ENCODE measurements at places on chromosomes 6 and 20. TPM values are rescaled to one million over a fixed set of nuclear protein-coding genes. Genes with fewer than 3 reads are reported as not detected.

GRCh38 chr6:123210645-123211044 is 214.6 kb downstream of the CLVS2 start:
- no peak for DNase-seq

DNA sequence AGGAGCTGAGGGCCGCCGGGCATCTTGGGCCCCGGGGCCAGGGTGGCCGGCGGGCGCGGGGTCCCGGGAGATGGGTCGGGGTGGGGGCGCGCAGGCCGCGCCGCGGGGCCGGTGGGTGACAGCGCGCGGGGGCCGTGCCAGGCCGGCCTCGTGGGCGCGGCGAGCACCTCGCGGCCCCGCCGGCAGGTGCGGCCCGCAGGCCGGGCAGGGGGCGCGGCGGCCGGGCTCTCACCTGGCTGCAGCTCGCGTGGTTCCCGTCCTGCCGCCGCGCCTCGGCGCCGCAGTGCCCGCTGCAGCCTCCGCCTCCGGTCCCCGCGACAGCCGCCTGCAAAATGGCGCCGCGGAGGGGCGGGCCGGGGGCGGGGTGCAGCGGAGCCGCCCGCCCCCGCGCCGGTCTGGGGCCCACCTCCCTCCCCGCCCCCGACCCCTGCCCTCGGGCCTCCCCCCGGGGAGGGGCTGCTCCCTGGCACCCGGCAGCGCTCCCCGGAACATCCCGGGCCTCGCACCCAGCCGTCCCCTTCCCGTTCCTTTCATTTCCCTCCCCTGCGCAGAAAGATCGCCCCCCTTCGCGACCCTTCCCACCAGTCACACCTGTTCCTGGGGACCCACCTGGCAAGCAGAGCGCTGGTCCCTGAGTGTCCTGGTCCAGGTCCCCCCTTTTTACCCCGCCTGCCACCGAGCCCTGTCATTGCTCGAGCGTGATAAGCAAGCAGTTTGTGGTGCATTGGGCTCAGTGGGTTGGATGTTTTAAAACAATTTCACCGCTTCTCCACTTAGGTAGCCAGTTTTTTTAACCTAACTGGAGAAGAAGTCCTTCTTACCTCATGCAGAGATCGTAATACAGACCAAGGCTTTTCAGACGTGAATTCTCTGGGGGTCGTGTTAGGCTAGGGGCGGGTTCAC is at the start of gene SLC23A2:
SLC23A2 (minus strand) TSS at position 337 of the 903 bp plus-strand sequence. CDS start 68,948 bp downstream, outside the sequence.
- no peak for DNase-seq

DNA sequence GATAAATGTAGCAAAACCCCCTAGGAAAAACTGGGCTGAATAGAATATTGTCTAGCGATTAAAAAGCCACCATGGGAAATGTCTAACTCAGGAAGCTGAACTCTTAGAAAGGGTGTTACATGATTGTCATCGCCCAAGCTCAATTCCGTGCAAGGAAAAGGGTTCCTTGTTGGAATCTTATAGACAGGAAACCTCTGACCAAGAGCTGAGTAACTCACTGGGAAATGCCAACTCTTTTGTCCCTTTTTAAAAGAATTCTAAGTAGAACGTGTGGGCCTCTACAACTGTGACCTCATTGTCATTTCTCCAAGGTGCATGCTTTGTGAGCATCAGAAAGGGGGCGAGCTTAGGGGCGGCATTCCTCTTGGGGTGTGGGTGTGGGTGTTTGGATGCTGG is 88.1 kb downstream of the SYNJ2 start:
- DNase-seq, result no peak

- DNase-seq, result no peak
Measured at GRCh38 chr6:70112716-70113115, 190.2 kb downstream of the COL9A1 start.

DNA sequence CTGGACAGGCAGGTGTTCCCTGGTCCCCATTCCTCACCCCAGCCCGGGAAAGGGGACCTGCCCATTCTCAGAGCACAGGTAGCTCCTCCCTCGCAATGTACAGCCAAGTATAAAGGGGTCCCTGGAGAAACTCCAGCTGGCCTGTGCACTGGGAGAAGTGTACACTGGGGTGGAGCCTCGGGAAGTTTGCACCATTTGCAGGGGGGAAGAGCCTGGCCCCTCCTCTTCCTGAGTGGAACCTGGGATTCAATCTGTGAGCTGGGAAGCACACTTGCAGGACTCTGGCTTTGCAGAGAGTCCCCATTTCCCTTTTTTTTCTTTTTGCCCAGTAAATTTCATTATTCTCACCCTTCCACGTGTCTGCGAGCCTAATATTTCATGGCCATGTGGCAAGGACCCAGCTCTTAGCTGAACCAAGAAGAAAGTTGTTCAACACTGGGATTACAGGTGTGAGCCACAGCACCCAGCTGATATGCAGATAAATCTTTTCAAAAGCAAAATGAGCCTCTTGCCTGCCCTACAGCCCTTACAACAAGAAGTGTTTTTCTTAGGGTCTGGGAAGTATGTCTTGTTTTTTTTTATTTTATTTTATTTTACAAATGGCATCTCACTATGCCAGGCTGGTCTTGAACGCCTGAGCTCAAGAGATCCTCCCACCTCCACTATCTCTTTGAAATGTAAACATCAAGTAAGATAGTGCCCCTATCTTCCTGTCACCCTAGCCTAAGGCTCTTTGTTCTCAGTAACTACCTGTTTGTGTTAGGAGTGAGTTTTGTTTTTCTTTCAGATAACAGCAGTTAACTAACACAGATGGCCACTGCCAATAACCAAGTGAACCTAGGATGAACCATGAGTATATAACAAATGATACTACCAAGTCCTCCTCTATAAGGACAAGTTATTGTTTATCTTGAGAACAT is 9.3 kb upstream of the RNGTT start:
- no peak for DNase-seq

CPXM1 gene
- total RNA-seq, result 39.1 TPM

DNAAF9 gene
- 34.4 TPM for total RNA-seq

FRK gene
- 0.24 TPM for total RNA-seq

All from omental fat pad (tissue), 4 donors.